ENCODE measurements at places on chromosomes 12 and 14. TPM values are rescaled to one million over a fixed set of nuclear protein-coding genes. Genes with fewer than 3 reads are reported as not detected.

The EIF2S3B gene
- total RNA-seq = 1.0 TPM

The SIX6 gene
- total RNA-seq = not detected

The VWF gene
- total RNA-seq = 3,052 TPM

The LRRC43 gene
- total RNA-seq = 0.85 TPM

The MMP14 gene
- total RNA-seq = 73.3 TPM

The TAS2R7 gene
- total RNA-seq = not detected

The BCL2L14 gene
- total RNA-seq = not detected

The PLXNC1 gene
- 0.23 TPM for total RNA-seq

The IFNG-AS1 gene
- total RNA-seq = not detected

The PRR4 gene
- total RNA-seq = 0.17 TPM

The FOXA1 gene
- total RNA-seq = not detected

The KRT6C gene
- not detected for total RNA-seq
